ENCODE measurements at places on chromosomes 7 and 10. TPM values are rescaled to one million over a fixed set of nuclear protein-coding genes. Genes with fewer than 3 reads are reported as not detected.
A peak's percentile ranks its signal among the peaks of the same experiment; 100 is the strongest.

GRCh38 chr10:124746992-124747391, 2.8 kb upstream of the FAM53B start:
- peak; percentile 7 for DNase-seq

- no peak for DNase-seq
Observed at GRCh38 chr10:111137007-111137406, 60.2 kb downstream of the ADRA2A start.

DNA sequence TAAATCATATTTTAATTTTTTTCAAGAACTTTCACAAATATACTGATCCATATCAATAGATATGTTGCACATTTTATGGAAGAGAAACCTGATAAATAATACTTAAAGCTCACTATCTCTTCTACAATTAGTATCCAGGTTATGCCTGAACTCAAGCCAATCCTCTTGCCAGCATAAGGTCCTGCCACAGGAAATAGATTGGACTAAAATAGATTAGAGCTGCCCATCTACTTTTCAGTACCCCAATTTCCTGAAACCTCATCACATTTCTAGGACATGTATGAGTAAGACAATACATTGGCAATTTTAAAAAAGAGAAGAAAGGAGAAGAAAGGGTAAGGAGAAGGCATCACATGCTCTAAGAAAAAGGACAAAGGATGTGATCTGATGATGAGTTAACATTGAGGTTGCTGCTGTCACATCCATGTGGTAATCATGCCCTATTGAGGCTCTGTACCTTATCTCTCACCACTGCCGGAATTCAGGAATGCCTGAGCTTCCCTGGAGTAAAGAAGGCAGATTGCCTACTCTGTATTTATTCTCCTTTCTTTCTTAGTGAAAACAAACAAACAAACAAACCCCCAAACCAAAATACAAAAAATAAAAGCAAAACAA, 199.7 kb downstream of the ANK3 start:
- DNase-seq = no peak

SLK gene
- 35.6 TPM for total RNA-seq

GRCh38 chr10:13650961-13651360, 64.2 kb downstream of the PRPF18 start:
- DNase-seq = no peak

MARCHF5 gene
- 36.4 TPM for total RNA-seq

- no peak for DNase-seq
Observed at GRCh38 chr10:80492848-80493521, 38.9 kb downstream of the TSPAN14 start.

CALHM2 gene
- total RNA-seq = 2.1 TPM

GRCh38 chr7:30556840-30557239, 37.8 kb upstream of the GARS1 start:
- no peak for DNase-seq

DNA sequence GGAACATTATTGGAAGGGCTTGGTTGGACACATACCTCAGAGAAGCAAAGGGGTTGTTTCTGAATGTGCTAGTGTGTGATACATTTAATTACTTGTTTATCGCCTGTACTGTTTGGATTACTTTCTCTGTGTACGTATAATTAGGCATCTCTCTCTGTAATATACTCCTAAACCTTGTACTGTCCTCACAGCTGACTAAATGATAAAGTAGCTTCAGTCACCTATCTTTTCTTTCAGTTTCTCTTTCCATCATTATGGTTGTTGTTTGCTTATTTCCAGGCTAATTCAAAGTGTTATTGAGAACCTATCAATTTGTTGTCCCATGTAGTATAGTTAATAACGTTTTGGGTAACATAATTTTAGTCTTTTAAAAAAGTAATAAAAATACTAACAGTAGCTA, 34.0 kb downstream of the MXI1 start:
- no peak for DNase-seq

DNA sequence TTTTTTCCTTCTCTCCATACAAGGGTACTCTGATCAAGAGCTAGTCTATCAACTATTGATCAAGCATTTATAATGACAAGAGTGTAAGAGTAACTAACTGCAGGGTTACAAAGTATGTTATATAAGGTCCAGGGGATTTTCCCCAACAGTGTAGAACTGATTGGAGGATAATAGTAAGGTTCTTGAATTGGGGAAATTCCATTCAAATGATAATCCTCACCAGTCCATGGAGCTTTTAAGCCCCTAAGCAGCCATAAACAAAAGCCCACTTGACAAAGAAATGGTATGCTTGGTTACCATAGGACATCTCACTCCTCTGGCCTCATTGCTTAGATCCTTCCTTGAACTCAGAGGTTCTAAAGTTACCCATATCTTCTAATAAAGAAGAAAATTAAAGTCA, 8.2 kb downstream of the YME1L1 start:
- no peak for DNase-seq

DNA sequence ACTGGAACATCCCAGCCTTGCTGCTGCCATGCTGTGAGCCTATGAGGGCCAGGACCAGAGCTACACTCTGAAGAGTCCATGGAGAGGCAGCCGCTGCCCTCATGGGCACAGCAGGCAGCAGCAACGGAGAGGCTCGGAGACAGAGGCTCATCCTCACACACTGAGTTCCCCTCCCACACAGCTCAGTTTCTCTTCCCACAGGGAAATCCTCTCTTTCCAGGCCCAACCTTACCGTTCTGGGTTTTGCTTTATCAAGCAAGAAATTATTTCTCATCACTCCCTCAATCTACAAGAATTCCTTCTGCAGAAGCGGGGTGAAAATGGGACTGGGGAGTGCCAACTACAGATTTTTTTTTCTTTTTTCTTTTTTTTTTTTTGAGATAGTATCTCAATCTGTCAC, 36.6 kb downstream of the GOLGA7B start:
- no peak for DNase-seq

Measured in hepatocyte (in vitro differentiated cells).